AG04450 (cell line): ENCODE measurements at places on chromosomes 6 and 20.

DNA sequence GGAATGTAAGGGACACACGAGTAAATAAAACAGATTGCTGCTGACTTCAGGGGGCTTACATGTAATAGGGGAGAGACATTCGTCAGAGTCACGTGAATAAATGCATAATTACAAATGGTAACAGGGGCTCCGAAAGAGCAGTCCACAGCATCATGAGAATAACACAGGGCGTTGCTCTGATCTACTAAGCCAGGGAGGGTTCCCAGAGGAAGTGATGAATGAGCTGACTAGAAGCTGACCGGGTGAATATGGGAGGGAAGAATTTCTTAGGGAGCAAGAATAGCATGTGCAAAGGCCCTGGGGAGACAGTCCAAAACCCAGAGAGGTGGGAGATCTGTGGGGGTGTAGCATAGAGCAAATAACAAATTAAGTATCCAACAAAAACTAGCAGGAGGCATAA is 2.4 kb downstream of the BPI start:
- DNase-seq, result no peak

GRCh38 chr20:61879303-61879620 is 186.4 kb downstream of the TAF4 start:
- DNase-seq, result no peak

GRCh38 chr20:7196481-7196880 is 429.0 kb downstream of the BMP2 start:
- DNase-seq, result no peak

- DNase-seq, result no peak
Measured at GRCh38 chr6:38142178-38142902, 322.8 kb downstream of the ZFAND3 start.

GRCh38 chr6:67630146-67630545 is 1004.9 kb upstream of the ADGRB3 start:
- peak; percentile 70 for DNase-seq

GRCh38 chr6:132446141-132446854 is 45.0 kb upstream of the MOXD1 start:
- no peak for DNase-seq

GRCh38 chr6:1662534-1662933 is 52.8 kb downstream of the FOXC1 start:
- peak; percentile 69 for DNase-seq

DNA sequence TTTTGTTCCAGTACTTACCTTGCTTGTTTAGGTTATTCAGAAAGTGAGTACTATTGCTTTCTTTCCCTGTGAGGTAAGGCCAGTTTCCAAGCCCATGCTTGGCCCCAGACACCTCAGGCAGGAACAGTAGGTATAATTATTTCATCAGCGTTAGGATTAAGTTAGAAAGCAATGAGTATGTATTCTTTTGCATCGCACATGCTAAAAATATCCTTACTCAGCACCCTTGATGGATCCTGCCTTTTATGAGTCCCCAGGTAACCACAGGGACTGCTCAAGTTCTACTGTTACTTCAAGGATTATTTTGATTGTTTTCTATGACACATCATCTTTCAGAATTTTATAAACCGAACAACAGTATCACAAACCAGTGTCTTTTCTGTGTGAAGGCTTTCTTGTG is 128.9 kb downstream of the FARS2 start:
- no peak for DNase-seq

DNA sequence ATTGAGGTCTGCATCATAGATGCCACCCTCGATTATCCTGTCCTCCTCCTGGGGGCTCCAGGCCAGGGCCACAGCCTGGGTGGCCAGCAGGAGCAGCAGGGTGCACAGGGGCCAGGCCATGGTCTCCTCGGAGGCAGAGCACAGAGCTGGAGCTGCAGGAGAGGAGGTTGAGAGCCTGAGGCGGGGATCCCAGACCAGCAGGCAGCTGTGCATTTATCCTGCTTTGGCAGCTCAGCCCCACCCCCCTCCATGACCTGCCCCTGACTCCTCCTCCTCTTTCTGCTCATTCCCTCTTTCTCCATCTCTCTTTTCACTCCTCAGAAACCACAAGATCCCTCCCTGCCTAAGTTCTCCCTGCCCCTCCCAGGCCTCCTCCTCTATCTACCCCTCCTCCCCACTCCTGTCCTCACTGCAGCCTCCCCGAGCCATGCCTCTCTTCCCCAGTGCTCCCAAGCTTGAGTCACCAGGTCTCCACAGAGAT is at the start of gene CST2:
Gene CST2, minus strand, starts transcription at position 189 of the 481 bp plus-strand sequence. Its CDS starts 69 bp downstream, at position 120.
- no peak for DNase-seq

DNA sequence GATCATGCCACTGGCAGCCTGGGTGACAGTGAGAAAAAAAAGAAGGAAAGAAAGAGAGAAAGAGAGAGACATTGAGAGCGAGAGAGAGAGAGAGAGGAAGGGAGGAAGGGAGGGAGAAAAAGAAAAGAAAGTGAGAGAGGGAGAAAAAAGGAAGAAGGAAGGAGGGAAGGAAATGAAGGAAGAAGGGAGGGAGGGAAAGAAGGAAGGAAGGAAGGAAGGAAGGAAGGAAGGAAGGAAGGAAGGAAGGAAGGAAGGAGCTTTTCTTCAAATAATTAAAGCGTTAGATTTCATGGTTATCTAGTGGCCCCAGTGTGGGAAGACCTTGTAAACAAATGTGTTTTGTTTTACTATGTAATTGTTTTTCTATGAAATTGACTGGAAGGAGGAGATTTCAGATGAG is 170.8 kb downstream of the SYNDIG1 start:
- no peak for DNase-seq
